ENCODE measurements at places on chromosomes 11 and 22.

DNA sequence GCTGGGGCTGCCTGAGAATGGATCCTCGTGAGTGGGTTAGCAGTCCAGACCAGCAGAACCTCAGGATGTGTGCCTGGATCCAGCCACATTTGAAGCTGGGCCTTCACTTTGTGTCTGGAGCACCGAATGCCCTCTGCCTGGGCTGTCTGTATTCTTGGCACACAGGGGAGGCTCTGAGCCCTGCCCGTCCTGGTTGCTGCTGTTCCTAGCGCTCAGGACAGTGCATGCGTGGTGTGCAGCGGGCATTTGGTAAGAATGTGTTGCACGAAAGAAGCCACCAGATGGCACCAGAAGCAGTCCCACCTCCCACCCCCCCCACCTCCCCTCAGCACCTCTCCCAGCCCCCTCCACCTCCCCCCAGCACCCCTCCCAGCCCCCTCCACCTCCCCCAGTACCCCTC, 4.1 kb upstream of the MAPK11 start:
- DNase-seq = no peak

GRCh38 chr11:3803726-3804495, 4.4 kb upstream of the PGAP2 start:
- peak; percentile 73 for DNase-seq

DNA sequence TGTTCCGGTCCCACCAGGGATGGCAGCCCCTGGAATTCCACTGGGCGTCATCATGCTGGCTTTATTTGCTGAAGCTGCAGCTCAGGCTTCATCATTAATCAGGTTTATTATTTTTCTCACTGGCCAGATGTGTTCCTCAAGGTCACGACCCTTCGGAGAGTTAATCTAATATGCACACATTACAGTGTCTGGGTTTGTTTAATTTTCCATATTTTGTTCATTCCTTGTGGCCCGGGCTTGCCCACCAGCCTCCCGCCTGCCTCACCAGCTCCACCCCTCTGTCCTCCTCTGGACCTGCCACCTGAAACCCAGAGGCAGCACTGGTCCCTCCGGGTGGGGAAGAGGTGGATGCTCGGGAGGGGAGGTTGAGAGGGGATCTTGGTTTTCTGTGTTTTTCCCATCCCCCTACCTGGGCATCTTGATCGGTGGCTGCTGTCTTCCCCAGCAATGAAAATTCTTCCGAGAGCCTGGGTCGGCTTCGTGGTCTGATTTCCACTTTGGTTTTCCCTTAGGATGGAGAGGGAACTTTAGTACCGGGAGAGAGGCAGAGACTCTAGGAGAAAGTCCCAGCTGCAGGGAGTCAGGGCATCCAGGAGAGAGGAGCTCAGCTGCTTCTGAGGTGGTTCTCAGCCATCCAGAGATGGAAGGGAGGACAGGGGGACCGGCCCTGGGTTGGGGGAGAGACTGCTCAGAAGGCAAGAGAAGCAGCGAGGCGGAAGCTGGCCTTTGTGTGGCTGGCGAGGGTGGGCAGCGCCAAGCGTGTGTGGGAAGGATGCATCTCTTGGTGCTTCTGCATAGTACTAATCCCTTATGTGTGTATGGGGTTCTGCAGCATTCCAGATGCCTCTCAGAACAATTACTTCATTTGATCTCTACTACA, 2.1 kb downstream of the GRIK4 start:
- DNase-seq = no peak

GRCh38 chr11:2517386-2518064, 72.7 kb downstream of the KCNQ1 start:
- no peak for DNase-seq

- no peak for DNase-seq
Measured at GRCh38 chr11:46001448-46001914, 79.0 kb downstream of the LARGE2 start.

- no peak for DNase-seq
Measured at GRCh38 chr11:59556115-59556916, 45.0 kb downstream of the OR4D9 start.

GRCh38 chr11:95674657-95675358, 114.8 kb downstream of the FAM76B start:
- DNase-seq = no peak

GRCh38 chr11:10623797-10624761, 55.6 kb upstream of the LYVE1 start:
- DNase-seq = peak; percentile 17

DNA sequence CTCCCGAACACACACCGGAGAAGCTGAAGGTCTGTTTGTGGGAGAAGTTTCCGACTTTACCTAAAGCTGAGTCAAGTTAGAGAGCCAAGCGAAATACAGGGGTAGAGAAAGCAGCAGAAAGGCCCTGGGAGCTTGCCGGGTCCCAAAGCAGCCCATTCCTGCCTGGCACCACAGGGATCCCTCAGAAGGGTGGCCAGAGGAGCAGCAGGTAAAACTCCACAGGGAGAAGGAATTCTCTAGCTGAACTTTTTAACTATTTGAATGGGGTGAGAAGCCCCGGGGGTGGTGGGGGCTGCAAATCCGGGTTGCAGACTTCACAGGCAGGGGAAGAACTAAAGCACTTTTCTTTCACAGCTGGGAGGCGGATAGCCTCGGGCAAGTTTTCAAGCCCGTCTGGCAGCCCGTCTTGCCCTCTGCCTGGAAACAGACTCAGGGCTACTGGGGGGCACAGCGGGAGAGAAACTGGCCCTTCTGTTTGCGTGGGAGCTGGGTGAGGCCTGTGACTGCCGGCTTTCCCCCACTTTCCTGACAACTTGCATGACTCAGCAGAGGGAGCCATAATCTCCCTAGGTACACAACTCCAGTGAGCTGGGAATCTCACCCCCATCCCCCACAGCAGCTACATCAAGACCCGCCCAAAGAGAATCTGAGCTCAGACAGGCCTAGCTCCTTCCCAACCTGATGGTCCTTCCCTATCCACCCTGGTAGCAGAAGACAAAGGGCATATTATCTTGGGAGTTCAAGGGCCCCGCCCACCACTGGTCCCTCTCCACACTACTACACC, 311.0 kb downstream of the SBF2 start:
- no peak for DNase-seq

DNA sequence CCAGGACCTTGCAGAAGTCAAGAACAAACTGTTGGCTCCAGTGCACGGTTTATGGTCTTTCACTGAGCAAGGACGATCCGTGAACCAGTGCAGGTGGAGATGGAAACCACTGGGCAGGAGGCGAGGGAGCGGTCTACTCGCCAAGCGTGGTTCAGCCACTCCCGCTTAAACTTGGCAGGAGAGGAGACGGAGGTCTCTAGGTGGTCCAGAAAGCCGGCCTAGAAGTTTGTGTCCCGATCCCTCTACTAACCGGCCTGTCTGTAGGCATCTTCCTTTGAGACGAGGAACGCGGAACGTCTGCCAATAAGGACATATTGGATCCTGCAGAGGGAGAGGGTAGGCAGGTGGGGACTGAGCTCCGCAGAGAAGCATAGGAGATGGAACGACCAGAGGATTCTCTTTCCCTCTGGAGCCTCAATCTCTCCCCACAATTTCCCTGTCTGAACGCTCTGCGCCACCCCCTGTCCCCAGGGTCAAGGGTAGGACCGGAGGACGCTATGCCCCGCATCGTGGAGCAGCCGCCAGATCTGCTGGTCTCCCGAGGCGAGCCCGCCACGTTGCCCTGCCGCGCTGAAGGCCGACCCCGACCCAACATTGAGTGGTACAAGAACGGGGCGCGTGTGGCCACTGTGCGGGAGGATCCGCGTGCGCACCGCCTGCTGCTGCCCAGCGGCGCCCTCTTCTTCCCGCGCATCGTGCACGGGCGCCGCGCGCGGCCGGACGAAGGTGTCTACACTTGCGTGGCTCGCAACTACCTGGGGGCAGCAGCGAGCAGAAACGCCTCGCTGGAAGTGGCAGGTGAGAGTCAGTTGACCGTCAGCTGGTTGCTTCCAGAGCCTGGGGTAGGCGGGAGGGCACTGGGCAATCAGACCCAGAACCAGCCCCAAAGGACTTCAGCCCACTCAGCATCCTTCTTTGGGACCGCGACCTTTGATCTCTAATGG, 3.4 kb downstream of the ROBO3 start:
- no peak for DNase-seq

DNA sequence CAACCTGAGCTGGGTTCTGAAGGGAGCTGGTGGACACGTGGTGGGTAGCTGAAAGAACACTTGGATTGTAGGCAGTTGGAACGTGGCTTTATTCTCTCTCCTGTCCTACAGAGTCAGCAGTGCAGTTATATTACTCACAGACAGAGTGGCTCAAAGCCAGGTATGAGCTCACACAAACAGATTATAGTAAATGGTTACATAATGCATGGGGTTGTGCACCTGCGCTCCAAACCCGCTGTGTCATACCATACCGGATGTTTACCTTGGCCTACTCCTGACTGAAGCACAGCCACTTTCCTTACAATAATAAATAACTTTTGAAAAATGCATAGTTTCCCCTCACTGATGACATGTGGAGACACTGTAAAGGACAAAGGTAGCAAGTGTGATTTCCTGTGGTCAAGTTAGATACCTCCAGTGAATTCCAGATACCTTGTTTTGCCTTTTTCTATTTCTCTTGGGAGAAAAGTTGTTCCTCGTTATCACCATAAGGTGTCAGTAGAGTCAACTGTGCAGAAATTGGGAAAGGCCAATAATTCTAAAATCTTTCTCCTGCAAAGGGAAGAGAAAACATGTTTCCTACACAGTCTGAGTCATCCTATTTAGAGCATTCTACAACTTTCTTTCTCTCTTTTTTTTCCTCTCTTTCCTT, 13.5 kb downstream of the MS4A6A start:
- peak; percentile 6 for DNase-seq

DNA sequence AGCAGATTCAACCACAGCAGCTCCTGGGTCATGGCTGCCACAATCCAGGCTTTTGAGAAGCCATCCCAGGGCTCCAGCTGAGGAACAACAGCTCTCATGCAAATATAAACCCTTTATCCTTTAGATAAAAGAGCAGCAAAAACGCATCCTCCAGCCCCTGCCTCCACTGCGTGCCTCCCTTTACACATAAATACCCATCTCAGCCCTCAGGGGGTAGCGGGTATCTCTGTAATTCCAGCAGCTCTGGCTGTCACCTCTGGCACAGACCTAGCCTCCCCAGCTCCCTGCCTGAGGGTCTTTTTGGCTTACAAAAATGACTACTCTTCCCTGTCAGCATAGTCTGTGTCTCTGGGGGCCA, 21.6 kb downstream of the LMO1 start:
- no peak for DNase-seq

DNA sequence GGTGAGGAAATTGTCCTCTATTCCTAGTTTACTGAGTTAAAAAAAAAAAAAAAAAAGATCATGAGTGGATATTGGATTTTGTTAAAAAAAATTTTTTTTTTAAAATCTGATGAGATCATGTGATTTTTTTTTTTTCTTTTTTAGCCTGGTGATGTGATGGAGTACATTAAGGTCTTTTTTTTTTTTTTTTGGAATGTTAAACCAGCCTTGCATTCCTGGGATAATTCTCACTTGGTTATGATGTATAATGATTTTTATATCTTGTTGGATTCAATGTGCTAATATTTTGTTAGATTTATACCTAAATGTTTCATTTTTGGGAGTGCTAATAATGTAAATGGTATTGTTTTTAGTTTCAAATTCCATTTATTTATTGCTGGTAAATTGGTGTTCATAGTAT, 43.3 kb downstream of the DDX10 start:
- DNase-seq = no peak

GRCh38 chr22:46439576-46440465, 97.6 kb downstream of the CELSR1 start:
- no peak for DNase-seq

- peak; percentile 66 for DNase-seq
Measured at GRCh38 chr11:7571640-7572000, 57.8 kb downstream of the PPFIBP2 start.

- no peak for DNase-seq
Measured at GRCh38 chr11:16774936-16775613, 36.6 kb downstream of the C11orf58 start.

- DNase-seq = no peak
Measured at GRCh38 chr11:122773781-122774266, 64.5 kb upstream of the CRTAM start.

- no peak for DNase-seq
Measured at GRCh38 chr22:27829620-27830019, 28.1 kb upstream of the MN1 start.

GRCh38 chr11:23413057-23413456, 552.8 kb upstream of the CCDC179 start:
- DNase-seq = no peak

- DNase-seq = no peak
Measured at GRCh38 chr22:34303656-34304055, 383.4 kb upstream of the LARGE1 start.
